ENCODE measurements at places on chromosomes 3 and 15.

DNA sequence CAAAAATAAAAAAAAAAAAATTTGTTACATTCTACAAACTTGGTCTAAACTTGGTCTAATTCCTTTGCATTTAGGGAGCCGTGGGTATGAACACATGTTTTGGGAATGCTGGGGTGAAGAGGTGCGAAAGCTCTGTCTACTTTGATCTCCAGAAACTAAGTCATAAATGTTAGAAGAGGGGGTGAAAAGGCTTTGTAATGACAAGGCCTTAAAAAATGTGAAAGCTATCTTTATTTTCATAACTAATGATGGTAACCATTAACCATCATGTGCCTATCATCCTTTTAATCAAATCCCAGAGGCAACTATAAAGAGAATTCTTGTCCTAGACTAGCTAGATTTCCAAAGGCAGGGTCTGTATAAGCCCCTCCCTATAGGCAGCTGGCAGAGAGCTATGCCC is 60.9 kb downstream of the PRICKLE2 start:
- DNase-seq, result peak; percentile 74

- no peak for DNase-seq
Observed at GRCh38 chr15:66494262-66494661, 3.3 kb downstream of the SNAPC5 start.

GRCh38 chr3:8497582-8497981 is 4.0 kb upstream of the LMCD1 start:
- DNase-seq, result no peak

DNA sequence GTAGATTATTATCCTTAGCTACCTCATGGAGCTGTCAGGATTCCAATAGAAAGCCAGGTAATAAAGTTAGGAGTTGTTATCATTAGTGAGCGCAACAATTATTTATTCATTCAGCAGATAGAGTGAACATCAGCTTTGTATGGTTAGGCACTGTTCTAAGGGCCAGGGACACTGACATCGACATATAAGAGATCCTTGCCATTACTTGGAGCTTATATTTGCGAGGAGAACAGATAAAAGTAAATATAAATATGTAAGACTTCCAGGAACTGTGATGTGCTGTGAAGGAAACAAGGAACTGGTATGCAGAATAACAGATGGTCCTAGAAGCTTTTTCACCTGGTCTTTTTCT is 473 bp downstream of the LSM3 start:
- no peak for DNase-seq

GRCh38 chr3:103227651-103228050 is 792.8 kb downstream of the ZPLD1 start:
- DNase-seq, result no peak

- DNase-seq, result no peak
Observed at GRCh38 chr15:90994059-90994416, 297 bp downstream of the PRC1 start.

Measured in HFFc6 (cell line).